Activated CD4-positive, alpha-beta memory T cell treated with anti-CD3 and anti-CD28 coated beads for 36 hours (primary cell): ENCODE measurements at places on chromosomes 7 and 10. TPM values are rescaled to one million over a fixed set of nuclear protein-coding genes. Genes with fewer than 3 reads are reported as not detected.

ADAMTS14 gene
- total RNA-seq, result not detected

SEMA3D gene
- not detected for total RNA-seq

INPP5A gene
- total RNA-seq, result 7.4 TPM

GDF2 gene
- not detected for total RNA-seq

GNGT1 gene
- not detected for total RNA-seq

RNLS gene
- 4.7 TPM for total RNA-seq

WEE2 gene
- total RNA-seq, result not detected

GJD4 gene
- total RNA-seq, result not detected

KIF11 gene
- 57.3 TPM for total RNA-seq

AKR1C8 gene
- total RNA-seq, result 0.80 TPM

UPK3BL1 gene
- 9.6 TPM for total RNA-seq

CDC14C gene
- total RNA-seq, result not detected

PPA1 gene
- total RNA-seq, result 359 TPM

PCDH15 gene
- not detected for total RNA-seq

OR2A42 gene
- not detected for total RNA-seq

PITX3 gene
- total RNA-seq, result 1.4 TPM

ENTPD1 gene
- total RNA-seq, result 2.8 TPM

CCL24 gene
- total RNA-seq, result not detected

FLNC gene
- not detected for total RNA-seq

ZNF485 gene
- 4.1 TPM for total RNA-seq

SNX10 gene
- total RNA-seq, result 44.1 TPM

UNC5B gene
- total RNA-seq, result 0.02 TPM

CDK14 gene
- not detected for total RNA-seq

OR6B1 gene
- total RNA-seq, result not detected

IRF5 gene
- 21.7 TPM for total RNA-seq

MEOX2 gene
- not detected for total RNA-seq

CHRM2 gene
- total RNA-seq, result not detected

ABCB1 gene
- 5.4 TPM for total RNA-seq
